ENCODE measurements at places on chromosomes 4 and X. TPM values are rescaled to one million over a fixed set of nuclear protein-coding genes. Genes with fewer than 3 reads are reported as not detected.

PNCK gene
- total RNA-seq: 8.3 TPM

ETDB gene
- total RNA-seq: not detected

AFF2 gene
- not detected for total RNA-seq

SLC10A6 gene
- total RNA-seq: not detected

SCML1 gene
- total RNA-seq: 12.3 TPM

ATP6AP2 gene
- total RNA-seq: 10.4 TPM

EOLA2 gene
- 106 TPM for total RNA-seq

PRR32 gene
- total RNA-seq: not detected

DMP1 gene
- not detected for total RNA-seq

QRFPR gene
- not detected for total RNA-seq

PABPC5 gene
- total RNA-seq: 6.2 TPM

PRSS48 gene
- total RNA-seq: not detected

HTR2C gene
- total RNA-seq: not detected

NUP62CL gene
- not detected for total RNA-seq

WNK3 gene
- 3.2 TPM for total RNA-seq

XAGE1A gene
- not detected for total RNA-seq

BBS12 gene
- 4.5 TPM for total RNA-seq

GATB gene
- total RNA-seq: 26.4 TPM

EGF gene
- total RNA-seq: not detected
